T-helper 17 cell (primary cell): ENCODE measurements at places on chromosomes 16 and 17.

DNA sequence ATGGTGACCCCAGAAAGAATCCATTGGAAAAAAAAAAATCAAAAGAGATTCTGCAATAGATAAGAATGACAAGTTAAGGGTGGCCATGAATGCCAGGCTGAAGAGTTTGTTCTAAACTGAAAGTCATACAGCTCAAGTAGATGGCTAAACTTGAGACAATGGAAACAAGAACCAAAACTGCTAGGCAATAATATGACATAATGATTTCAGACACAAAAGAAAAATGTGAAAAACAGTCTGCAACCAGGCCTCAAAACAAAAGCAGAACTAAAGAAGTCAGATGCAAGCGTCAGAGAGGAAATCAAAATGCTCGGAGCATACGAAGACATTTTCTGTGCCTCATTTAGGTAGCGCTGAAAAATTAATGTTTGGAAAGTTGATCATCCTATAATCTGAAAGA, 54.4 kb upstream of the YPEL2 start:
- DNase-seq, result no peak

GRCh38 chr17:70099884-70100283, 24.9 kb downstream of the KCNJ16 start:
- no peak for DNase-seq

GRCh38 chr17:65656390-65657250, 95.2 kb upstream of the AXIN2 start:
- no peak for DNase-seq

- DNase-seq, result no peak
Measured at GRCh38 chr17:49589577-49589927, 13.9 kb downstream of the NXPH3 start.

- no peak for DNase-seq
Measured at GRCh38 chr16:17362946-17363345, 107.8 kb downstream of the XYLT1 start.

- no peak for DNase-seq
Measured at GRCh38 chr17:36921095-36921851, 16.0 kb upstream of the LHX1 start.

GRCh38 chr17:60652454-60653247, 25.0 kb upstream of the BCAS3 start:
- DNase-seq, result no peak

- no peak for DNase-seq
Measured at GRCh38 chr16:71724320-71724751, at the start of gene PHLPP2. Gene PHLPP2 (minus strand): TSS chr16:71724701. CDS start chr16:71714795, 9,906 bp downstream.

DNA sequence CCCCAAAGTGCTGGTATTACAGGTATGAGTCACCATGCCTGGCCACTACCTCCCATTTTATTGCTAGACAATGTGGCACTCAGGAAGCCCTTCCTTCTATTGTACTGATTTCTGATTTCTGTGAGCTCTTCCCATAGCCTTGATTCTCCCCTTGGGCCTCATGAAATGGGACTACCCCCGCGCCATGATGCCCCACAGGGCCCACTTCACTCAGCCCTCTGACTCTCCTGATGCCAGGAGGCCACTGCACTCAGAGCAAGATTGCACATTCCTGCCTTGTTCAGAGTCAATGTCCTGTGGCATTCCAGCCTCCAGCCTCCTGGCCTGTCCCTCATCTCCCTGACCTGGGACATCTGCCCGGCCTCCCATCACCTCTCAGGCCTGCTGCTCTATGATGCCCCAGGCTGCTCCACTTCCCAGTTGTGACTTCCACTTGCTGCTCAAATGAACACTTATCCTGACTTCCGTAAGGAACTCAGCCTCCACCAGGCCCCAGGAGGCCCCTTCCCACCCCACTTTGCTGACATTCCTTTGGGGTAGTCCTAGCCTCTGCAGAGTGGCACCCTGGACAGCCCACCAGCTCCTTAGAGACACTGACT, 66.6 kb upstream of the KSR1 start:
- DNase-seq, result no peak

DNA sequence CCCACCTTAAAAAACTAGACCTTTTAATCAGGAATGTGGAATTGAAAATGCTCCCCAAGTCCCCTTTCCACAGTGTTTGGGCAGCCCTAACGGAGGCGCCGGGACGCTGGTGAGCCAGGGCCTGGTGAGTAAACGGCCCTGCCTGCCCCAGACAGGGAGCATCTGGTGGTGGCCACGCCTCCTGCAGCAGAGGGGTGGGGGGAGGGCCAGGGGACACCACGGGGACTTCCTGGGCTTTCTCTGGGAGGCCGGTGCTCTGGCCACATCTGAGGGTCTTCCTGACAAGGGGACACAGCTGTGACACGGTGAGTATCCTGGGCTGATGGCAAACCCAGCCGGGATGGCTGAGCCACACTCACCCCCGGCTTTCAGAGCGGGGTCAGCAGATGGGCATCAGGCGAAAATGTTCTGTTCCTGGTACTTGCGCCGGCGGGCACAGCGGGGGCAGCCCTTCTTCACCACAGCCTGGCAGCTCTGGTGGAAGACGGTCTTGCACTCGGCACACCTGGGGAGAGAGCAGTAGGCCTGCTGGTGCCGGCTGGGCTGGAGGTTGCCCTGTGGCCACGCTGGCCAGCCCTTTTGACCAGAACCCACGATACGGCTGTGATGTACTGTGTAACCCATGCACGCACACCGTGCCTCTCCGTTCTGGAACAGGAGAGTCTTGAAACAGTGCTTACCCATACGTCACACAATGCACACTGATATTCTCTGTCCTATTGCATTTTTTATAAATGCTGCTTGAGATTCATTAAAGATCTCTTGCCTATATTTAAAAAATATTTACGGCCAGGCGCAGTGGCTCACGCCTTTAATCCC, 5.0 kb upstream of the ARHGAP27 start:
- no peak for DNase-seq

- DNase-seq, result no peak
Measured at GRCh38 chr17:73824321-73824720, 180.1 kb upstream of the SDK2 start.

- DNase-seq, result no peak
Measured at GRCh38 chr17:4849011-4849536, 15.9 kb downstream of the MINK1 start.

DNA sequence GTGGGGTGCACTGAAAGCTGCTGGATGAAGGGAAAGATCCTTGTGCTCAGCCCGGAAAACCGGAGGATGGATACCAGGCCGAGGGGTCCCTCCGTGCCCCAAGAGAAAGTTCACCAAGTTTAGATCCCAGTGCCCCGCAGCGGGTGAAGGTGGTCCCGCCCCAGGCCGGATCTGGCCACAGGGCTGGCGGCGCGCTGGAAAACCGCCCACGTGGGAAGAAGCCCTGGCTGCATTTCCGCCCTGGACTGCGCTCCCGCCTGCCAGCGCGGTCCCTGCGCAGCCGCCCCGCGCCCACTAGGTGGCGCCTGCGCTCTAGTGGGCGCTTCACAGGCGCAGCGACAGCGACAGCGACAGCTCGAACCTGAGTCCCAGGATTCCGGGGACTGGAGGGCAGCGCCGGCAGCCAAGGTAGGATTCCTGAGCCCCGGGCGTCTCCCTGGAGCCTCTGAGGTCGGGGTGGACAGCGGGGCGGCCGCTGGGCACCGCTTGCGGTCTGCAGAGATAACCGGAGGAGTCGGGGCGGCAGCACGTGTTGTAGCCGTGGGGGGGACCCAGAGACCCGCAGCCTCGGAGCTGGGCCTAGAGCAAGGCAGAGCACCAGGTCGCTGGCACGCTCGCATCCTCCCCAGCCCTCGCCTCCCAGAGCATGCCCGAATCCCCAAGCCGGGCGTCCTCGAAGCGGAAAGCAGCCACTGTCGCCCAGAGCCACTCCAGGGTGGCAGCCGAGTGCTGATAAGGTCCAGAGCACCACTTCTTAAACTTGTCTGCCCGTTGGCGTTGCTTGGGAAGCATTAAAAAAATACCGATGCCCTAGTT, at the start of gene CHD9:
Gene CHD9, plus strand, starts transcription at position 322 of the 816 bp plus-strand sequence. CDS start 101,099 bp downstream, outside the sequence.
- peak; percentile 67 for DNase-seq

DNA sequence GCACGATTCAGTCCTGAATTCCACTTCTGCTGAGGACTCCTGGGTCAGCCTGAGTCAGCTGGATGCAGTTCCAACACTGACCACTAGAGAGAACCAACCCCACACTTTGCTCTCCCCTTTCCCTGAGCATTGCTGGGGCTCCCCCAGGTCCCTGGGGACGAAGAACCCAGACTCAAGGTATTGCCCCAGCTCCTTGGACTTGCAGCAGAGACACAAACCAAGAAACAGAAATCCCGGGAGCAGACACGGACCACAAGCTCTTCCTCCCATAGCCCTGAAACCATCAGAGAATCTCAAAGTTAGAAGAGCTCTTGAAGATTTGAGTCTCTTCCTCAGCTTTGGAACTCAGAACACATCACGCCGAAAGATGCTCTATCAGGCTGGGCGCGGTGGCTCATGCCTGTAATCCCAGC, 678 bp upstream of the GH1 start:
- peak; percentile 53 for DNase-seq

- peak; percentile 54 for DNase-seq
Measured at GRCh38 chr17:8120520-8121406, 2.4 kb upstream of the ALOXE3 start.

- no peak for DNase-seq
Measured at GRCh38 chr16:73717266-73717974, 579.2 kb upstream of the PSMD7 start.

DNA sequence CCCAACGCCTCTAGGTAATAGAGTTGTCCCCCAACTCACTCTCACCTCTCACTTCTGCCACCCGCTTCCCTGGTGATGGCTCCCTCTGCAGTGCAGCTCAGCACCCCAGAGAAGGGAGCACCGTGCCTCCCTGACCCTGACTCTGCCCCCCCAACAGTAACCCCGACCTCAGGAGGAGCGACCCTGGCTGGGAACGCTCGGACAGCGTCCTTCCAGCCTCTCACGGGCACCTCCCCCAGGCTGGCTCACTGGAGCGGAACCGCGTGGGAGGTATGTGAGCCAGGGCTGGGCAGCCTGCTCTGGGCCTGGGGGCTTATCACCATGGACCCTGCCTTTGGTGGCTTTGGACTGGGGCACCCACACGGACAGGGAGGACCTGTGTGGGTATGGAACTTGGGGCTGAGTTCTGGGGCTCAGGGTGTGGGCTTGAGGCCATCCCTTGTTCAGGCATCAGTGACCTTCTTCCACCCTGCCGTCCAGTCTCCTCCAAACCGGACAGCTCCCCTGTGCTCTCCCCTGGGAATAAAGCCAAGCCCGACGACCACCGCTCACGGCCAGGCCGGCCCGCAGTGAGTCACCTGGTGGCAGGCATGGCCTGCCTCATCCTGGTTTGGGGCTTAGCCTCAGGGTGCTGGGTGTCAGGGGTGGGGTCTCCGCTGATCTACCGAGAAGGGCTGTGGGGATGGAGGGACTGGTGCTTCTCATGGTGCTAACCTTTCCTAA, 6.7 kb upstream of the C17orf107 start:
- no peak for DNase-seq
